ENCODE measurements at places on chromosomes 3 and 15.
A peak's percentile ranks its signal among the peaks of the same experiment; 100 is the strongest.

- DNase-seq = no peak
Measured at GRCh38 chr15:40826423-40827075, 2.0 kb downstream of the PPP1R14D start.

GRCh38 chr3:61194892-61195538, 56.2 kb downstream of the FHIT start:
- DNase-seq = no peak

- DNase-seq = peak; percentile 45
Measured at GRCh38 chr15:85044251-85044853, 62.7 kb downstream of the PDE8A start.

DNA sequence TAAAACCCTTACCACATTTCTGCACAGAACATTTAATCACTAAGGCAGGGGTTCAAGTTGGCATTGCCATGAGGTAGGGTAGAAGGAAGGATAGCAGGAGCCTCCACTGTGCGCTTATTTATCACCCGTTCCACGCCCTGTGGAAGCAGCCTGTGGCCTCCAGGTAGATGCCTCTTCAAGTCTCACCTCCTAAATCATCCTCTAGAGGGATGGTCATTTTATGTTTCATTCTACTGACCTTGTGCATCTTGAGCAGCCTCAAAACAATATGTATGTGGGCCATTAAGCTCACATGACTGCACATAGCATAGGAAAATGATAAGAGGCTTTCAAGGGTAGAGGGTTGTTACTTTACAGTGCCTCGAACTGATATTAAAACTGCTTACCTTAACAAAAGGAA, 546.2 kb downstream of the GRM7 start:
- no peak for DNase-seq

DNA sequence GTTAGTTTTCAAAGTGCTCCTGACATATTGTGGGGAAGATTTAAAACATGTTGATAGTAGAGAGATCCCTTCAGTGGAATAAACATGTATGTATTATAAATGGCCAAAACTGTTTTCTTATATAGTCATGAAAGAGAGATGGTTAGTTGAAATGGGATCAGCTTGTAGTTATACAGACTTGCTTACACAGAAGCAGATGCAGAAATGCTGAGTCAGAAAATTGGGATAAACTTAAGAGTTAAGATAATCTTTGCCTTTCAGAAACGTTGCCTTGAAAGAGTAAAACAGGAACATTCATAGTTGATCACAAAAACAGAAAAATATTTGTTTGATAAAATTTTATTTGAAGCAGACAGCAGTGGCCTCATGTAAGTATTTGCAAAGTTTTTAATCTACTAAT, 433.2 kb upstream of the BCHE start:
- DNase-seq = no peak

DNA sequence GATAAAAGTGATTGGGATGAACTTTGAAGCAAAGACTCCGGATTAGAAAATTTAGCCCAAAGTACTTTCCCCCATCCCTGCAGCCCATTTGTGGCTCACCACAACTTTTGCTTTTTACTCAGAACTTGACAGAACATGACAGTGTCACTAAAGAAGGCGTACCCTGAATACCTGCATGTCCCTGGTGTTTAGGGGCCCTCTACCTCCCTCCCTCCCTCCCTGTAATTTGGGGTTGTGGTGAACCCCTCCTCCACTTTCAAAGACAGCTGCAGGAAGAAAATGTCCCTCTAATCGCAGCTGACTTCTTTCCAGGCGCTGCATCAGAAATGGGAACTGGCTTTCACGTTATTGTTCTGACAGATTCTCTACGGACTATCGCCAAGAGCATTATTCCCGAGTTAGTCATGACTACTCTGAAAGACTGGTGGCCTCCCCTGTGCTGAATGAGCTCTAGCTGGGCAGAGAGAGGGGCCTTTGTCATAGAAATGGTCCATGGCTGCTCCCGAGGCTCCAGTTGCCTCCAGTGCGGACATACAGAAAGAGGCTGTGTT, 93.2 kb upstream of the ARHGEF3 start:
- DNase-seq = peak; percentile 46

- DNase-seq = no peak
Measured at GRCh38 chr3:2156244-2156847, 57.7 kb downstream of the CNTN4 start.

GRCh38 chr3:116240261-116240660, 205.0 kb downstream of the LSAMP start:
- no peak for DNase-seq

DNA sequence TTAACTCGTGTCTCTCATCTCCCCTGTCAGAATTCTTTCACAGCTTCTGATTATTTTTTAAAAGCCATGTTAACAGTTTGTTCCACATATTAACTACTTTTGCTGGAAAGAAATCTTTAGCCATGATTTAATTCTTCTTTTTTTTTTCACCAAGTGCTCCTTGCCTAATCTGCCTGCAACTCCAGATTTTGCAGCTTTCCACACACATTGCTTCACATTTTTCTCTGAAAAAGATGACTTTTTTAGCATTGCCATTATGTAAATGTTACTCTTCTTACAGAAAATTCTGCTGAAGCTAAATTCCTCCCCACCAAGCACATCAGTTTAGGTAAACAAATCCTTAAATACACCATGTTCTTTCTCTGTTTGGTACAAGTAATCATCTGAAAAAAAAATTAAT, 23.4 kb upstream of the PPARG start:
- DNase-seq = no peak

GRCh38 chr3:176430244-176431037, 766.8 kb downstream of the TBL1XR1 start:
- no peak for DNase-seq

DNA sequence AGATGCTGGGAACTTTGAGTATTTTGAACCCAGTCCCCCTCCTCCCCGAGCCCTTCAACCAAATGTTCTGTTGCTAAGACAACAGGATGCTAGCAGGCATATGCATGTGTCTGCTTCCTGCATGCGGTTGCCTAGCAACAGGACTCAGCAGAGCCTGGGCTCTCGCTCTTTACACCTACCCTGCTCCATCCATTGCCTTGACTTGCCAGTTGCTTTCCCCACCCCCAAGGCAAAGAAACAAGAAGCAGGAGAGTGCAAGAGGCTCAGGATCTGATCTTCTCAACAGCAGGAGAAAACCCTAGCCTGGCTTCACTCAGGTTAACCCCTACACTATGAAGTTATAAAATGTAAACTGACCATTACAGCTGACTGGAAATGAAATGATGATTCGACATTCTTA, 393.0 kb downstream of the IGSF11 start:
- DNase-seq = no peak

GRCh38 chr3:159763011-159763601, 225.5 kb upstream of the IL12A start:
- peak; percentile 59 for DNase-seq

- no peak for DNase-seq
Measured at GRCh38 chr3:122497425-122497824, 17.3 kb downstream of the KPNA1 start.

- no peak for DNase-seq
Measured at GRCh38 chr3:120469882-120470301, 19.1 kb upstream of the FSTL1 start.

DNA sequence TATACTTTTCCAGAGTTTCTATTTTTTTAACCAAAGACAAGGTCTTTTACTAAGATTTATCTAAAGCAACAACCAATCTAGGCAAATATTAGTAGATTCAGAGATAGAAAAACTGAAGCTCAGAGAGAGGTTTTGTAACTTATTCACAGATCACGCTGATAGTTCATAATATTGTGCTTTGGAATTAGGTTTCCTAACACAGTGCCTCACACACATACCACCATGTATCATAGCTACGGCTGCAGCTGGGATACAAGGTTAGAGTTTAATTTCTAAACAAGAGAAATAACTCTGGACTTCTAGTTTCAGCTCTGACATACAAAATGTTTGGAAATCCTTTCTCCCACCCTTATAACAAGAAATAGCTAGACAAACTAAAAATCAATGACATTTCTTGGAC, 565.7 kb downstream of the PYDC2 start:
- no peak for DNase-seq

DNA sequence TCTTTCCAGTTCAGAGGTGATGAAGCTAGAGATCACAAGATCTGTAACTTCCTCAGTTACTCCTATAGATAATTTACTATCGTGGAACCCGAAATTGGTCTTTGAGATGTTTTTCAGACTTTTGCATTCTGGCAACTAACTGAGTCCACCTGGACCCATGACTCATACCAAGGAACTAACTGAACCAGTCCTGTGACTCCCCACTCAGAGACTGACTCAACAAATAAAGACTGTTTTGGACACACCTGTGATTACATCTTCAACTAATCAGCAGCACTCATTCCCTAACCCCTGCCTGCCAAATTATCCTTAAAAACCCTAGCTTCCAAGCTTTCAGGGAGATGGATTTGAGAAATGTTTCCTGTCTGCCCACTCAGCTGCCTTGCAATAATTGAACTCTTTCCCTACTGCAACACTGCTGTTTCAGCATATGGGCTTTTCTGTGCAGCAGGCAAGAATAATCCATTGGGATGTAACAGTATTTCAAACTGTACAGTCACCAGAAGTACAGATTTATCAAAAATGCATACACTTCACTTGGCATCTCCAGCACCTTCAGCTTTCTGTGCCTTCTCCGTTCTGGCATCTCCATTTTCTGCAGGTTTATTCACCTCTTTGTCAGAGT, 57.7 kb downstream of the GATM start:
- no peak for DNase-seq

- no peak for DNase-seq
Measured at GRCh38 chr3:178393824-178394223, 142.4 kb upstream of the KCNMB2 start.

DNA sequence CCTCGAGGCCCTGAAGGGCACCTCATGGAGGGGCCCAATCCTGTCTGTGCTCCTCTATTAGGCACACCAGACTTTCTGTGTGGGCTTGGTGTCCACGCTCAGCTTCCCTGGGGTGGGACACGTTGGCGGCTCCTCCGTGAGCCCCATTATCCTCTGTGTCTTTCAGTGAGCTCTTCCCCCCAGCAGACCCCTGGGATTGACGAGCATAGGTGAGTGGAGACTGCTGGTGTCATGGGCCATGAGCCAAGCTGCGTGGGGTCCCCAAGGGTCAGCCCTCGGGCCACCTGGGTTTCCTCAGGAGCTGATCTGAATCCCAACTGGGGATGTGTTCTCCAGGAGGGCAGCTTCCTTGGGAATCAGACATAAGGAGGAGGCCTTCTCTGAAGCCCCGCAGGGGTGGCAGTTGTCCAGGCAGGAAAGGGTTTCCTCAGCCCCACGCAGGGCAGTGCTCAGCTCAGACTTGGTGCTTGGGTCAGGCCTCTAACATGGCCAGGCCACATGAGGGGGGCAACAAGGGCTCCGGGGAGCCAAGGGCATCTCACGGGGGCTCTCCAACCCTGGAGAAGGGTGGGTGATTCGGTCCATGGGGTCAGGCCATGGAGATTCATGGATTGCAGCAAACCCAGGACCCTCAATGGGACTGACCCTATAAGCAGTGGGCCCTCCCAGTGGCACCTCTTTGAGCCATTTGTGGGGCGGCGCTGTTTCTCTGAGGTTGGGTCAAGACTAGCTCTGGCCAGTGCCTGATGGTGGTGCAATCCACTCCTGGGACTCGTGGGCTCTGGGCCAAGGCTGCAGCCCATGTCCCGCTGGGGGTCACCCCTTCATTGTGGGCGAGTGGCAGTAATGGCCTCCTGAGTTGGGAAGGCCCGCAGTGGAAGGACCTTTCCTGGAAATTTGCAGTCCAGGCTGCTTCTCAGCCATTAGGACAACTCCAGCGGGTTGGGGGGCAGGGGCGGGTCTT, 222.5 kb downstream of the SNRPN start:
- DNase-seq = no peak

Data from anterior cingulate cortex (tissue), 58 donors.